Activated gamma-delta T cell treated with Interleukin-2 at 50 U/mL for 16 hours (primary cell): ENCODE measurements at places on chromosomes 12 and 14.

DNA sequence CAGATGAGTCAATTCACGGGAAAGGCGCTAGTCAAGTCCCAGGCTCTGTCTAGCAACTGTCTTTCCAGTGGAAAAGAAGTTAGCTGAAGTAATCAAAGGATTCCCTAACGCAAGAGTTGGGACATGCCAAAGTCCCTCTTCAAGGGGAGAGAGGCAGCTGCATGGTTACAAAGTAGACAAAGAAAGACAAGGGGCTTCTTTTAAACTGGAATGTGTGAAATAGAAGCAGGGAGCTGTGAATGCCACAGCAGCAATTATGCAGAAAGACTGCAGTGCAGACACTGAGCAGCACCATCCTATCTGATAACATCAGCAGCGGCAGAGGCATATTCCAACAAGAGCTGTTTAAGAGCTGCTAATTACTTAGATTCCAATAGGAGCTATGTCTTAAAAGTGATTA lies 12.5 kb upstream of the CIPC start:
- DNase-seq: no peak

- DNase-seq: no peak
These were observed 49.2 kb upstream of the SGPP1 start for GRCh38 chr14:63777024-63777423.

GRCh38 chr14:74244115-74244514 lies 4.9 kb downstream of the VSX2 start:
- DNase-seq: no peak

GRCh38 chr14:70317969-70318634 lies 41.4 kb downstream of the COX16 start:
- DNase-seq: no peak

GRCh38 chr14:56903304-56903969 lies 93.2 kb upstream of the OTX2 start:
- DNase-seq: no peak

GRCh38 chr14:36325853-36326252 lies 5.4 kb upstream of the MBIP start:
- DNase-seq: no peak

GRCh38 chr12:98296462-98297079 lies 218.8 kb upstream of the TMPO start:
- no peak for DNase-seq

DNA sequence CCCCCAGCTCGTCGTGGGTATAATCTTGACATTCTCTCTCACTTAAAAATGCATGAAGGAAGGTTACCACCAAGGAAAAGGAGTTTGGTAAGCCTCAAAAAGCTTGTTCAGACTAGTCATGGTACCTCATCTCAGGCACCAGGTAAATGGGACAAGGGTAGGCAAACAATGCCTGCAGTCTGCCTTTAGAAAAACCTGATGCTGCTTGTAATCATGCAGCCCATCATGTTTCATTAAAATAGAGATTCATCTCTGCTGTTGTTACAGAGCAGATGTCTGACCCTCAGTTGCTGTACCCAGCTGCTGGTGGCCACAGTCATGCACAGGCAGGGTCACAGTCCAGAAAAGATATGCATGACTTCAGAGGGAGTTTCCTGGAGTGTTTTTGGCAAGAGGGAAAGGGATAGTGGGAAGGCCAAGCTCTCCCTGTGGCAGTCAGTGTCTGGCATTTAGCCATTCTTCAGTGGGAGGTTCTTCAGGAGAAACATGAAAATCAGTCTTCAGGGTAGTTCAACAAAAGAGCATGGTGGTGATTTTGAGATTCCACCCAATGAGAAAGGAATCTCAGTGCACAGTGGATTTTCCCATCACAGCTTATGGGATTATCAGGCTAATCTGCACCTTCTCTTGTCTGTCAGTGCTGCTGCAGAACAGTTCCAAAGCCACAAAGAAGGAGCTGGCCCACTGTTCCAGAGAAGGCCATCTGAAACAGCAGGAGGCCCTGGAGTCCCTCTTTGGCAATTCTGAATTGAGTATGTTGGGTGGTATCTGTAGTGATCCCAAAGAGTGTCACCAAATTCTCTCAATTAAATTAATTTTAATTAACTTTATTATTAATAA lies 202.7 kb upstream of the FRMD6 start:
- no peak for DNase-seq

GRCh38 chr12:100274291-100274690 lies 7.3 kb downstream of the SCYL2 start:
- no peak for DNase-seq

DNA sequence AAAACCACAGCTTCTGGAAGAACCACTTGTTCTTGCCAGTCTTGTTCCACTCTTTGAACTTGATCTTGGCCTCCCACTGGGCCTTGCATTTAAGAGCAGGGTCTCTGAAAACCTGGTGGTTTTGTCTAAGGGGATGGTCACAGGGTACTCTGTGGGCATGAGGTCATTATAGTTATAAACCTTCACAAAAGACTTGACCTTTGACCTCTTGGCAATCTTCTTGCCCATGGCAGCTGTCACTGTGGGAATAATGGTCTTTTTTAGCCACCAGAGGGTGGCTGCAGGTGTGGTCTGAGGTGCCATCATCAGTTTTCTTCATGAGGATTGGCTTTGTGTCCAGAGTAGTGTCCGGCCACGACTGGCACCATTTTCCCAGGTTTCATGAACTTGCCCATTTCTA lies 9.1 kb downstream of the ATP6V0A2 start:
- no peak for DNase-seq

- no peak for DNase-seq
These were observed 19.3 kb upstream of the CCER1 start for GRCh38 chr12:90974286-90974685.

DNA sequence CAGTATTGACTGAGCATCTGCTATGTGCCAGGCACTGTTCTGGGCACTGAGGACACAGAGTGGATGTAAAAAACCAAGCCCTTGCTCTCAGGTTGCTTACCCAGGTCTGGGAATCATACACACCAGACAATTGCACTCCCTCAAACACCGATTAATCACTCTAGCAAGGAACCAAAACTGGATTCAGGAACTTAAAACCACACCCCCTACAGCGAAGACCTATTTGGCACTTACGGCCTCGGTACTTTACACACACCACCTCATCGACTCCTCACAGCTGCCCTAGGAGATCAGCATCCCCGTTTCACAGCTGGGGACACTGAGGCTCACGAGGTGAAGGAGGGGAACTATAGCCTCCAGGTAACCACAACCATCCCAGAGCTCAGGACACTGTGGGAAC lies 1.6 kb downstream of the GLTP start:
- no peak for DNase-seq

GRCh38 chr14:55568618-55569017 lies 11.4 kb upstream of the KTN1 start:
- no peak for DNase-seq

- DNase-seq: no peak
These were observed 40.0 kb upstream of the ATF1 start for GRCh38 chr12:50723865-50724264.

DNA sequence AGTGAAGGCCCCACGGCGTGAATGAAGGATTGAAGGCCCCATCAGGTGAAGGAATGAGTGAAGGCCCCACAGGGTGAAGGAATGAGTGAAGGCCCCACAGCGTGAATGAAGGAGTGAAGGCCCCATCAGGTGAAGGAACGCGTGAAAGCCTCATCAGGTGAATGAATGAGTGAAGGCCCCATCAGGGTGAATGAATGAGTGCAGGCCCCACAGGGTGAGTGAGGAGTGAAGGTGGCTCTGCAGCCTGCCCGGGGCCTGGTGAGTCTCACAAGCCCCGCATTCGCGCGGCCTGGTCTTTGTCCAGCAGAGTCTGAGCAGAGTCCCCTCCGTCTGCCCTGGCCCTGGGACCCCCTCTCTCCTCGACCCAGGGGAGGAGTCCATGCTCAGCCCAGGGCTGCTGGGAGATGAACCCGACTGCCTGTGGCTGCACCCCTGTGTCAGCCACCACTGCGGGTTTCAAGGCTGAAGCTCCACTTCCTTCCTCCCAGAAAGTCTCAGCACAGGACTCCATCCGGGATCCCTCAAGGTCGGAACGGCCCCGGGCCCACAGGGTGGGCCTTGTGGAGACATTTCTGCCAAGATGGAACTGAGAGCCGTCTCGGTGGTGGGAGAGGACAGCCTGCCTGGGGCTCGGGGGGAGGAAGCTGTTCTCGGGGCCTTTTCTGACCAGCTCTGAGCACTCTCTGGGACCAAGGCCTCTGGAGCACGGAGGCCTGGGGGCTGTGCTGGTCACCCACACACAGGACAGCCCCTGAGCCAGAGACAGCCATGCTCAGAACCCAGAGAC lies 37.4 kb upstream of the TMEM179 start:
- no peak for DNase-seq

GRCh38 chr12:46499901-46500300 lies 127.3 kb upstream of the SLC38A2 start:
- no peak for DNase-seq

DNA sequence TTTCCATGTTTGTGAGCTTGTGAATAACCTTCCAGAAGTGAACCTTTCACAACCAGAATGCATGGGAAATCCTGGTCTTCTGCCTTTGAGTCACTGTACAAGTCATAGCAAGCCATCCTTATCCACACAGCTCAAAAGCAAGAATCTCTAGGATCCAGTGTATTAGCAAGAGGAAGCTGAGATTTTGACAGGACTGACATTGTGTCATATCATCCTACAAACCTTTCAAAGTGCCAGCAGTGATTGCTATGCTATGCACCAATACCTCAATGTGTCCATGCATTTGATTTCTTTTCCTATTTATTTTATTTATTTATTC lies 13.5 kb upstream of the NRDE2 start:
- DNase-seq: no peak

DNA sequence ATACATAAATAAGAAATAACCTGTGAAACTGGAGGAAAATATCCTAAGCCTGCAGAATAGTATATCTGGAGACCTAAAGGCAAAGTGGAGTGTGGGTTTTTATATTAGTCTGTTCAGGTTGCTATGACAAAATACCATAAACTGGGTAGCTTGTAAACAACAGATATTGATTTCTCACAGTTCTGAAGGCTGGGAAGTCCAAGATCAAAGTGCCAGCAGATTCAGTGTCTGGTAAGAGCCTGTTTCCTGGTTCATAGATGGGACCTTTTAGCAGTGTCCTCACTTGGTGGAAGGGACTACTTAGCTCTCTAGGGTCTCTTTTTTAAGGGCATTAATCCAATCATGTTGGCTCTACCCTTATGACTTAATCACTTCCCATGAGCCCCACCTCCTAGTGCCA lies 25.4 kb upstream of the NEDD1 start:
- no peak for DNase-seq

- no peak for DNase-seq
These were observed 63.0 kb downstream of the TMEM121 start for GRCh38 chr14:105589161-105589925.

GRCh38 chr14:75833326-75834020 lies 148.3 kb downstream of the TGFB3 start:
- no peak for DNase-seq

DNA sequence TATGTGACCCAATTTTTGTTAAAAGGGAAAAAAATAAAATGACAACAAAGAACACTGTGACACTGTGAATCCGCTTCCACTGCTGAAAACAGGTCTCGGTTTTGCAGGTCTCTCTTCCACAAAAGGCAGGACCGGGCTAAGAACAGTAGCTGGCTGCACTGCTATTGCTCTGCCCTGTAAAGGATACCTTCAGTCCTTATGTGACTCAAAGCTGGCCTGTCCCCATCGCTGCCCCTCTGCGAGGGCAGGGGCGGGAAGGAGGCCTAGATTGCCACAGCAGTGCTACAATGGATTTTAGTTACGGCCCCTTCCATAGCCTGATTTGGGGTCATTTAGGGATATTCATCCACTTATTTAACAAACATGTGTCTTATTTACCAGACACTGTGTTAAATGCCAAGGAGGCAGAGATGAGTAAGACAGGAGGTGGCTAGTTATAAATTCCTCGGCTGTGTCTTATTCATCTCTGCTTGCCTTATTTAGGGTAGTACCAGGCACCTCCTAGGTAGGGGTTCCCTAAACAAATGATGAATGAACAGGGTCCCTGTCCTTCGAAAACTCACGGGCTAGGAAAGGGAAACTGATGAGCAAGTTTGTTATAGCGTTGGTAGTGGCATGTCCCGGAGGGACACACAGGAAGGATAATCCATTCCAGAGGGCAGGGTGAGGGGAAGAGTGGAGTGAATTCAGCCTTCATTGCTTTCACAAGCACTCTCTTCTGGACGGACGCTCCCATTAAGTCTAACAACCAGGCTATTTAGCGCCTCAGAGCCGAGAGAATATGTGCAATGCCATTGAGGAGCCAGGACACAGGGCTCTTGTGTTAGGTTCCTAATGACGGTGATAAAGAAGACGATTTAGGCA lies 73.3 kb downstream of the EID3 start:
- no peak for DNase-seq

DNA sequence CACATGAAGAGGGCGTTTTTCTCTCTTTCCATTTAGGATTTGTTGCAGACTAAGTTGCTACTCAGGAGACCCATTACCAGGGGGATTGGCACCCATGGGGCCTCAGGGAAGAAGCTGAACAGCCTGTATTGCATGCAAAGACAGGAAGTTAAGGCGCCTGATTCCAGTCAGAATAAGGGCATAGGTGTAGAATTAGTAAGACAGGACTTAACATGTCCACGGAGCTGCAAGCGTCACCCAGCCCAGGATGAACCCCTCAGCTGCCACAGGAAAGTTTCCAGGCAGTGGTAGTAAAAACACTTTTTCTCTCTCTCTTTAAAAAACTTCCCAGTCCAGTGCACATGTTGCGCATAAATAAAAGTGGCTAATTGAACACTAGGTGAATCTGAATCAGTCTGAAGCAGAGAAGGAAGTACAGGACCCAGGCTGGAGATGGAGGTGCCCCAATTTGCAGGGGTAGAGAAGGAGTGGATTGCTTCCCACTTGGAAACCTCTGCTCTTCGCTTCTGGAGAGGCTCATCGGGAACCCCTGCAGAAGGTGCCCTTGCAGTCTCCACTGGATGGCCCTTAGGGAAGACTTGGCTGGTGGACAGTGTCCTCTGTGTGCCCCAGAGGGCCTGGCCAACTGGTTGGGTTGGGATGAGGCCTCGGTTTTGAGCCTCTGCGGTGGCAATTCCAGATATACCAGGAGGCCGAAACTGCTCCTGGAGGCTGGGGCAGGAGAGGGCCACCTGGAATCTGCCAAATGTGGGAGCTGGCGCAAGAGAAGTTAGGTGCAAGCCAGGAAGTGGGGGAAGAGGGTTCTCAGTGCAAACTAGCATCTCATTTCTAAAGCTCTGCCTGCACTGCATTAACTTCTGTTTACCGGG lies 10.7 kb upstream of the TBX3 start:
- no peak for DNase-seq

- DNase-seq: no peak
These were observed 39.8 kb downstream of the DACT1 start for GRCh38 chr14:58677517-58677916.

- no peak for DNase-seq
These were observed 1046.1 kb downstream of the SLC6A15 start for GRCh38 chr12:83866477-83866876.

DNA sequence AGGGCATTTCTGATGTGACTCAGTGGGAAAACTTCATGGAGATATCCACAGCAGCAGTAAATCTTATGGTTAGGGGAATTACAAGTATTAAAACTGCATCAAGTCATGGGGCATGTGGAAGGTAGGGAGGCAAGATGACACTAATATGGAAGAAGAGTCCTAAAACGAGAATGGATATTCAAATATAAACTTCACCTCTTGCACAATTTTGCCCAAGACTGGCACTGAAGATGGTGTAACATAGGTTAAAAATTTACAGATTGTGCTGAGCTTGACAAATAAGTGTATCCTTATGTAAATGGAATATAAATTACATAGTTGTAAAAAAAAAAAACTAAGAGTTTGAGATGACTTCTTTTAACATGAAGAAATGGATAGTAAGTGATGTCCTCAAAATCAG lies 12.8 kb downstream of the ETFRF1 start:
- no peak for DNase-seq
